Caudate nucleus (tissue), 63 donors: ENCODE measurements at places on chromosomes 2 and 18.

DNA sequence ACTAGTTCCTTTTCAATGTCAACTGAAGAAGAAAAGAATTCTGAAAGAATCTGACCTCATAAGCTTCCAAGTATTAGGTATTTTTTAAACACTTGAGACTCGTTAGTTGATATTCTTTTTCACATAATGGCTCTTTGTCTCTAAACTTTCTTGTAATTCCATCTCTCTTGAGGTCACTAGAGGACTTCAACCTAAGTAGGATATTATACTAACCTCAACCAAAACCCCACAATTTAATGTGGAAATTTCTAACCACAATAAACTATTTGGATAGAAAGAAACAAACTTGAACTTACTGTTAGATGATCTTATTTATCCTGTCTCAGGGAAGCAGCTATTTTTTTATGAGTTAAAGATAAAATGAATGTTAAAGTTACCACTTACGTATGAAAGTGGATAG, 206.9 kb upstream of the FSIP2 start:
- no peak for DNase-seq

- no peak for DNase-seq
These were observed 44.8 kb downstream of the RAB3GAP1 start for GRCh38 chr2:135096665-135097446.

DNA sequence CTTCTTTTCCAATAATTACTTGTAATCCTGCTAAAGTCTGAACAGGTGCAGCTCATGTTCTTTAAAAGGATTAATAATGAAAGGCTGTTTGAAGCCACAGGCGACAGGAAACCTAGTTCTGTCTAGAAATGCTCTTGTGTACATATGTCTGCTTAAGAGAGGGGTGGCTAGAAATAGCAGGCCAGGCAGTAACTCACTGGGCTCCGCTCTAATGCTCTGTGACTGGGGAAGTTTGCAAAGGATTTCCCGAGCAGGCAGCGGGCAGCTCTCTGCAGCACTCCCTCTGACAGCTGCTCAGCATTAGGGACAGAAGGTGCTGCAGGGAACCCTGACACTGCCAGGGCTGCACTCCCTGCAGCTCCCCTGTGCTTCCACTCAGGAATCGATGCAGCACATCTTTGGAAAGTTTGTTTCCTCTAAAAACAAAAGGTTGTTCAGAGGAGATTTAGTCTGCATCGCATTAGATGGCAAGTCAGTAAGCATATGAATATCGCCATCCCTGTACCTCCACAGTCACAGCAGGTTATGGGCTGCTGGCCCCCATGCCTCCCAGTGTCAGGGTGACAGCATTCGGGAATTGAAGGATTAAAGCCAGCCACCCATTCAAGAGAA, 33.1 kb upstream of the TTC39C start:
- DNase-seq, result no peak

DNA sequence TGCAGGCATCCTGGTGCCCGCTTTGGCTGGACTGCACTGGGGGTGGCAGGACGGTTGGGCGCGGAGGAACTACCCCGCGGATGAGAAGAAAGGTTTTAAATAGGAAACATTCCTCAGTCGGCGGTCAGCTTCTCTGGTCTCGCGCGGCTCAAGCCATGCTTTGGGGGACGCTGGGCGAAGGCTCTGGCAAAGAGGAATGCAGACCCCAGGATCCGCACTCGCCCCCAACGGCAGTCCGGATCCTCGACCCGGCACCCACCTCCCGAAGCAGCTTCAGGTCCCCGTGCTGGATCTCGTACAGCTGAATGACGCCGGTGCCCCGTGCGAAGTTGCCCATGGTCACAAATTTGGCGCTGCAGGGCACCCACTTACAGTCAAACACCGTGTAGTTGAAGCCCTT, 686 bp upstream of the PNO1 start:
- no peak for DNase-seq

DNA sequence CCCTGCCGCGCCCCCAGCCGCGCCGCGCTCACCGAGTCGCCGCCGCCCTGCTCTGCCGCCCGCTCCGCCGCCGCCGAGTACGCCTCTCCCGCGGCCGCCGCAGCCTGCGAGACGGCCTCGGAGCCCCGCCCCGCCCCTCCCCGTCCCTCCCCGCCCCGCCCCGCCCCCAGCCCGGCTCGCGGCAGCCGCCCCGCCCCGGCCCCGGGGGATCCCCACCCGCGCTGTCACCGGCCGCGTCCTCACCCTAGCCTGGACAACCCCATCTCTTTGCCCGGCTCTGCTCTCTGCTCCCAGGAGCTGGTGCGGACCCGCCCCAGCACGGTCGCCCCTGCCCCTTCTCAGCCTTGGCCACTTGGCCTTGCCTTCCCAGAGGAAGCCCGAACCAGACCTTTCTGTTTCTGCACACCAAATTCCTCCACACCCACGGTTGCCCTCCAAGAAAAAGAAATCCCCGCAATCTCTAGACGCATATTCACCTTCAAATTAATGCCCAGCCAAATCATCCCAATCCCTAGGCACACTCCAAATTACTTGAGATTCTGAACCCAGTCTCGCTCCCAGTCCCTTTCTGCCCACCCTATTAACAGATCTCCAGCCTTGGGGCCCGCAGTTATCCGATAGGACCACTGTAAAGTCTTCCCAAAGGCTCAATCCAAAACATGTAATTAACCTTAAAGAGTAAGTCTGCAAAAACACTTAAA, at the start of gene CYRIA:
CYRIA (minus strand) TSS at position 87 of the 701 bp plus-strand sequence. CDS start 77,715 bp downstream, outside the sequence.
- no peak for DNase-seq

DNA sequence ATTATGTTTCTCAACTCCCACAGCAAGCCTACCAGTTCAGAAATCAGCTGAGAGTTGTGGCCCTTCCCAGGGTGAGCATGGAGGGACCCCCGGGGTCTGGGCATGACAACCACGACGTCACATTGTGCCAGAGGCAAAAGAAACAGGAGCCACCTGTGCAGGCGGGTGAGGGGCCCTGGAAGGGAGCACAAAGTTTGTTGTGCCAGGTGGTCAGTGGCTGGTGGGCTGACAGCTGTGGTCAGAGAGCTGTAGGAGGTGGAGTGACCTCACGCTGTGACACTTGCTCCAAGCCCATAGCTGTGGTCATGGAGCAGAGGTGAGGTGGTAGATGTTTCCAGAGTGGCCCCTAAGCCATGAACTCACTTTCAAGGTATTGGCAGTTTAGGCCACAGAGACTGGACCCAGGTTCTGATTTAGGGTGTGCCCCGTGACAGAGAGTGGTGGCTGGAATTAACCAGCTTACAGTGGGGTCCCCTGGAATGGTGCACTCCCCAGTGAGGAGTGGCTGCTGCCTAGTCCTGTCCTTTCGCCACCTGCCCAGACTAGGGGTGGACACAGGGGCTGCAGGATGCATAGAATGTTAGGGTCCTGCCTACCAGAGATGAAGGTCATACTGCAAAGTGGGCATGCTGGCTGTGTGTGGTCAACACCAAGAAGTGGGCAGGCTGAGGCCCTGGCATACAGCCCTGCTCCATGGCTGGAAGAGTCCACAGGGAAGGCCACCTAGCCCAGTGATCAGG, 136.4 kb downstream of the GLI2 start:
- DNase-seq, result no peak

DNA sequence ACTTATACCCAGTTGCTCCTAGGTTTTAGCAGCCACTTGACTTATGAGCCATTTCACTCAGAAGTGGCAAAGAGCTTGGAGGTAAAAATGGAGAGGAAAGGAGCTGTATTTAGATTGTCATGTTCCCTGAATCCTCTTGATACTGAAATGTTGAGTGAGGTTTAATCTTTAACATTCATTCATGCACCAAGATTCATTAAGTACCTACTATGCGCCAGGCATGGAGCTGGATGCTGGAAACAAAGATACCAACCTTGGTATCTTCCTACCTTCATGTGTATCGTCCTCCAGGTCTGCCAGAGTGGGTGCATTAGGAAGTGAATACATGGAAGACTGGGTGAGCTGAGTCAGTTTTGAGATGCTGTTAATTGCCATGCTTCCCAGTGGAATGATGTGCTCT, 23.7 kb downstream of the TPGS2 start:
- no peak for DNase-seq

DNA sequence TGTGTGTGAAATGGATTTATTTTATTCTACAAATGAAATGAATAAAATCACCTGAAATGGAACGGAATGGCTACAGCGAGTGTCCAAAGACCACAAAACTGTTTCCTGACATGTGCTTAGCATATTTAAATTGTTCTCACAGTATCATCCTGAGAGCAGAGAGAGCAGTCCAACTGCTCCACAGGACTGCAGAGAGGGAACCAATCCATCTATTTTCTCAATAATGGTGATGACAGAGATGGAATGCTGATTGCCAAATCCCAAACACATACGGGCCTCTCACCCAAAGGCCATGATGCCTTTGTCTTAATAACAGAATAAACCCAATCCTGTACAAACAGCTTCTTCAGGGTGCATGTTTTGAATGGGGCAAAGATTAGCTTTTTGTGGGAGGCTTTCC, 41.1 kb downstream of the STAT1 start:
- no peak for DNase-seq

- no peak for DNase-seq
These were observed 470.9 kb downstream of the ARHGAP15 start for GRCh38 chr2:143600116-143600515.

- no peak for DNase-seq
These were observed 175.3 kb upstream of the LRP1B start for GRCh38 chr2:142306131-142306530.
